Activated CD8-positive, alpha-beta memory T cell treated with anti-CD3 and anti-CD28 coated beads, Interleukin-2, amount 50 U/mL, for 4 hours (primary cell): ENCODE measurements at places on chromosomes 3 and 15.

DNA sequence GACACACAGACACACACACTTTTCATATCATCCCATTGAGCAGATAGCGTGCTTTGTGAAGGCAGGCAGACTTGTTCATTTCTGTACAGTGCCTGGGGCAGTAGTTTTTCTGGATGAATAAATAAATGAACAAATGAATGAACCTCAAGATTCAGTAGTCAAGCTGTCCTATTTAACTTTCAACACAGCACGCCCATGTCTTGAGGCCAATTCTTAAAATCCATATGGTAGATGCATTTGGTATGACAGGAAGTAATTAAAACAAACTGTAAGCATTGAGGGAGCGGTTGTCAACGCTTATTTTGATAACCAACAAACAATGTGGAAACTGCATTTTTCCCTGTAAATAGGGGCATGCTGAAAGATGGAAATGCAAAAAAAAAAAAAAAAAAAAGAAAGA lies 80.0 kb upstream of the BNC1 start:
- no peak for DNase-seq

DNA sequence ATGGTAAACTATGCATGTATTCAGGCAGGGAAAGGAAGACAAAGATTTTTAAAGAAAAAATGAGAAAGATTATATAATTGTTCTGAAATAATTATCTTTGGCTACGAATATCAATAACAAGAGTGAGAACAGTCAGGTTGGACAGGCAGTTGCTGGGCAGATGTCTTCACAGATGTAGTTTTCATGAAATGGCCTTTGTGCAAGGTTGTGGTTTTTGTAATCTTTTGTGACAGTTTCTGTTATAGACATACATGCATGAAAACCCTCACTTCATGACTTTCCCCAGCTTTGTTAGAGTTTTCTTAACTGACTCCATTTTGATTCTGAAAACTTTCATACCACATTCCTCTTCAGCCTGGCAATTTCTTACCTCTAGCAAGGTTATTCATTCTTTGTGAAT lies 34.9 kb upstream of the SLC25A36 start:
- no peak for DNase-seq

- DNase-seq: no peak
Observed at GRCh38 chr15:87816016-87816415, 440.5 kb downstream of the NTRK3 start.

DNA sequence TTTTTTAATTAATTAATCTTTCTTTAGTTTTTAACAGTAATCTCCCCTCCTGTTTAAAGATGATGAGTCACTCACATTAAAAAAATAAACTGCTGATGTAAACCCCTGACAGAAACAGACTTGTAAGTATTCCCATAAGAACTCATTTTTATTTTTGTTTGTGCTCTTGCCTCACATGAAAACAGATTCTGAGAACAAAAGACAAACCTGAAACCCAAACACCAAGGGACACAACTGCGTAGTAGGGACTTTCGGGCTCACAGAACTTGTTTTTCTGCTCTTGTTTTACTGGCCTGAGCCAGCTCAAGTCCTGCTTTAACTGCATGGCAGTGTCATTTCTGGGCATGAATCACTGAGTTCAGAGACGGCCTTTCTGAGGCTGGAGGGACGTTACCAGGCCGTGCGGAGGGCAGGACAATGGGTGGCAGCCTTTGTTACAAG lies 600.8 kb downstream of the FOXP1 start:
- DNase-seq: no peak

DNA sequence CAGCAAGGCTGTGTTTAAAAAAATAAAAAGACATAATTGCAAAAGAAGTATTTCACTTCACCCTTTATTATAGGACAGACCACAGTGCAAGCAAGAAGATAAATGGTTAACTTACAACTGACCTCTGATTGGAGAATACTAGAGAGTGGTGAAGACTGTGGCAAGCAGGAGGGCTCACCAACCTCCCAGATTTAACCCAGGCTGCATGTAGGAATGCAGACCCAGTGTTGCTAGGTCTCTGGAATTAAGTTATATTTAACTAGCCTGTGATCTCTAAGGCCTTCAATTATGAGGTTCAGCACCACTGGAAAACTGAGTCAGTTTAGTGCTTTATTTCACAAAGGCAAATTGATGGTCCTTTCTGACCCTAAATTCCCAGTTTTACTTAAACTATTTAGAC lies 436.6 kb downstream of the LPP start:
- no peak for DNase-seq

DNA sequence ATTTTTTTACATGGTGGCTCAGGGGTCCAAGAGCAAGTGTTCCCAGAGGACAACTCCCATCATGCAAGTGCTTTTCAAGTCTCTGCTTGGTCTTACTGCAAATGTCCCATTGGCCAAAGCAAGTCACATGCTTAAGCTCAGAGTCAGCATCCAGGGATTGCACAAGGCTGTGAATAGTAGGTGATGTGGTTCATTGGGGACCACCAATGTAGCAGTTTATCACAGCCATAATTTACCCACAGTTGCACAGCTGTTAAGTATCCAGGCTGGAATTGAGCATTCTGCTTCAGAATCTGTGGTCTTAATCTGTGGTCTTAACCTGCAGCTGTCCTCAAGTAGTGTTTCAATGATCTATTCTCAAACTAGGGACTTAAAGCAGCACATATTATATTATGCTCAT lies 71.4 kb upstream of the PLCL2 start:
- DNase-seq: no peak

GRCh38 chr3:187247398-187247797 lies 44.1 kb downstream of the MASP1 start:
- DNase-seq: no peak

- DNase-seq: no peak
Observed at GRCh38 chr3:33947272-33948195, 149.1 kb downstream of the PDCD6IP start.

DNA sequence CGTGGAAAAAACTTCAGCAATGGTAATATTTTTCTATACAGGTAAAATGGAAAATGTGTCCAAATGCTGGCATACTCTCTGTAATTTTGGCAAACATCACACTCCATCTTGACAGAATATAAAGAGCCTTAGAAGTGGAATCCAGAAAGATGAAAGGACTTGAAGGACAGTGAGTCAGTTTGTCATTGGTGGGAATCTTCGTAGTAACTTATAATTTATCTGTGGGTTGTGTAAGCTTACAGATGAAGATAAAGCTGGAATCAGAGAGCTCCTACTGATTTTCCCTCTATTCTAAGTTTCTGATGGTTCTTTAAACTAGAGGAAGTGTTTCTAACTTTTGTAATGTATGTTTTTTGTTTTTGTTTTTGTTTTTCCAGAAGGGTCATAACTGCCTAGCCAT lies 8.7 kb upstream of the PDZRN3 start:
- no peak for DNase-seq

DNA sequence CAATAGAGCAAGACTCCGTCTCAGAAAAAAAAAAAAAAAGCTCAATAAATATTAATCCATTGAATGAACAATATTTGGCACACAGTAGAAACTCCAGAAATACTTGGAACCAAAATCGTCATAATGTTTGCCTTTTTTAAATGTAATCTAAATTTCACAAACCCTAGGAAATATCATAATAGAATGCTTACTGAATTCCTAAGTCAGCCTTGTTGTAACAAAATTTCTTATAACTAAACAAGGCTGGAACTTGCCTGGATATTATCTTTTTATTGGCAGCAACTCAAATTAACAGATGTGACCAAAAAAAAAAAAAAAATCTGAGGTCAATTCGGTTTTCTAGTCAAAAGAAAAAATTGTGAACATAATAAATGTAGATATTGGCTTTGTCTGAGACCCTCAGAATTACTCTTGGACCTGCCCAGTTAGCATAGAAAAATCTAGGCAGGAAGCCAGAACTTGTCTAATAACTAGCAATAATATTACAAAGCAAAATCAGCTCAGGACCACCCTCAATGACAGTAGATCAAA lies 33.3 kb downstream of the GABPB1 start:
- no peak for DNase-seq

DNA sequence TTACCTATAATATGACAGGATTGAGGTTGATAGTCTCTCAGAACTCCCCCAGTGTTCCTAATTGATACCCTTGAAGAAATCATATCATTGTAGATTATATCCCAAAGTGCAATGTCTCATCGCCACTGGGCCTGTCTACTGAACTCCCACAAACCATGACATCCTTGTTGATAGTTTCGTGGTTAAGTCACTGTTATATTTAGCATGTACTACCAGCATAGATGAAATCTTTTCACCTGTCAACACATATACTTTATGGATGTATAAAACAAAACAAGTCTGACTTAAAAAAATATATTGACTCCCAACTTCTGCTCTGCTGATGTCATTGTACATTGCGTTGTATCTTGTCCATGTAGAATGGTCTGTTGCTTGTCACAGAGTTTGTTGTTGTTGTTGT lies 128.1 kb downstream of the IQCH start:
- DNase-seq: no peak
